ENCODE measurements at places on chromosomes 13 and 19. TPM values are rescaled to one million over a fixed set of nuclear protein-coding genes. Genes with fewer than 3 reads are reported as not detected.

The OR7D2 gene
- total RNA-seq = not detected

The TMC4 gene
- 0.19 TPM for total RNA-seq

The SMIM17 gene
- 0.63 TPM for total RNA-seq

The SAFB2 gene
- total RNA-seq = 21.0 TPM

The RUBCNL gene
- total RNA-seq = not detected
